ENCODE measurements at places on chromosomes 12 and 14.

- no peak for DNase-seq
Observed at GRCh38 chr12:3259973-3260372, 182.8 kb downstream of the TSPAN9 start.

DNA sequence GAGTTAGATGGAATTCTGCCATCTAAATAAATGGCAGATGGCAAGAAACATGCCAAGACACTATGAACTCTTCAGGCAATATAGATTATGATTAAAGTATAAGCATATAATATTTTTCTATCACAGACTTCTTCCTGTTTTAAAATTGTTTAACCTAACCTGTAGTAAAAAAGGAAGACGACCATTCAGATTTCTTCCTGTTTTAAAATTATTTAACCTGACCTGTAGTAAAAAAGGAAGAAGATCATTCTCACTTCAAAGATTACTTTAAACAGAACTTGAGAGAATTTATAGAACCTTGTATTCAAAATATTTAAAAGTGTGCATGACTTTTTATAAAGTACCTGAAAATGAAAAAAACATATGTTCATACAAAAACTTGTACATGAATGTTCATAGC is 63.5 kb downstream of the RPS6KA5 start:
- DNase-seq: no peak

- DNase-seq: no peak
Observed at GRCh38 chr12:114799574-114800487, 115.9 kb upstream of the TBX3 start.

DNA sequence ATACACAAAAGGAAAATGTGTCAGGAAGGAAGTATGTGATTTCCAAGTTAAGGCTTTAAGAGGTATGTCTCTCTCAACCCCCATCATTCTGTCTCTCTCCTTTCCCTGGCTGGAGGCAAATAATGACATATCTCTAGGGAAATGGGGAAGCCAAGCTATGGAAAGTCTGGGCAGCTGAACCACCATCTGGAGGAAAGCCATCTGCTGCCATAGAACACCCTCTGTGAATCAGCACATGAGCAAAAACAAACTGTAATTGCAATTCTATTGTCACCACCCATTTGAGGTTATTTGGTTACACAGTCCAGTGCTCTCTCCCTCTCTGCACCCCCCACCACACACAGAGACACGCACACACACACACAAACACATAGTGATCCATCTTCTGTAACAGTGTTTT is 766.2 kb downstream of the FLRT2 start:
- no peak for DNase-seq
